ENCODE measurements at places on chromosomes 7 and 10. TPM values are rescaled to one million over a fixed set of nuclear protein-coding genes. Genes with fewer than 3 reads are reported as not detected.
A peak's percentile ranks its signal among the peaks of the same experiment; 100 is the strongest.

MALRD1 gene
- total RNA-seq = not detected

DNA sequence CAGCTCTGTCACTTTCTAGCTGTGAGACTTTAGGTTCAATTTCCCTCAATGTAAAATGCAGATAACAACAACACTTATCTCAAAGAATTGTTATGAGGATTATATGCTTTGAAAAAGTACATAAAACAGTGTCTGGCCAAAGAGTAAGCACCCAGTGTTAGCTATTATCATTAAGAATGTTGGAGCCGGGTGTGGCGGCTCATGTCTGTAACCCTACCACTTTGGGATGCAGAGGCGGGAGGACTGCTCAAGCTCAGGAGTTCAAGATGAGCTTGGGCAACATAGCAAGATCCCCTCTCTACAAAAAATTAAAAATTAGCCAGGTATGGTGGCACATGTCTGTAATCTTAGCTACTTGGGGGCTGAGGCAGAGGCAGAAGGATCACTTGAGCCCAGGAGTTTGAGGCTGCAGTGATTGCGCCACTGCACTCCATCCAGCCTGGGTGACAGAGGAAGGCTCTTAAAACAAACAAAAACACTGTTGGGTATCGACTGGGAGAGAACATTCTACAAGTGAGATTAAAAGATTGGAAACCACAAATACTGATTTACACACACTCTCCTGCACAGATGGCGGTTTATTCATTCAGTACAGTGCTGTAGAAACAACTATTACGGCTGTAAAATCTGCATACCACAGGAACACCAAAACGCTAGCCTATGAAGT lies 107.3 kb downstream of the PROSER2 start:
- DNase-seq = no peak
- no peak overlapping the region for H3K27ac ChIP-seq
- no peaks in the 10 kb centered on the region for H3K27me3 ChIP-seq
- H3K4me1 ChIP-seq = no peaks in the 10 kb centered on the region
- H3K4me3 ChIP-seq = no peak overlapping the region
- peaks cover 46% of the 10 kb centered on the region for H3K36me3 ChIP-seq

- peaks cover 7% of the 10 kb centered on the region for H3K27me3 ChIP-seq
- no peaks in the 10 kb centered on the region for H3K36me3 ChIP-seq
- H3K27ac ChIP-seq = no peak overlapping the region
- no peak overlapping the region for H3K4me3 ChIP-seq
- no peaks in the 10 kb centered on the region for H3K4me1 ChIP-seq
Observed at GRCh38 chr10:11381023-11381422, 230.4 kb downstream of the USP6NL start.

NEUROG3 gene
- total RNA-seq = not detected

- H3K36me3 ChIP-seq = peaks cover 32% of the 10 kb centered on the region
- H3K4me1 ChIP-seq = peaks cover 47% of the 10 kb centered on the region
- H3K4me3 ChIP-seq = peak overlapping the region; percentile 97
- H3K27ac ChIP-seq = peak overlapping the region; percentile 83
Observed at GRCh38 chr10:80204677-80205476, 460 bp downstream of the ANXA11 start.

- peaks cover 6% of the 10 kb centered on the region for H3K4me1 ChIP-seq
- no peaks in the 10 kb centered on the region for H3K36me3 ChIP-seq
- no peaks in the 10 kb centered on the region for H3K27me3 ChIP-seq
- H3K27ac ChIP-seq = no peak overlapping the region
- no peak overlapping the region for H3K4me3 ChIP-seq
Observed at GRCh38 chr7:24701261-24702235, 55.7 kb downstream of the GSDME start.

GRCh38 chr7:116584721-116585120 lies 59.9 kb downstream of the CAV1 start:
- H3K36me3 ChIP-seq = peaks cover 3% of the 10 kb centered on the region
- H3K27ac ChIP-seq = no peak overlapping the region
- DNase-seq = no peak

SNX10 gene
- 42.8 TPM for total RNA-seq

WNT2 gene
- total RNA-seq = not detected

- no peak overlapping the region for H3K27ac ChIP-seq
- H3K4me1 ChIP-seq = no peaks in the 10 kb centered on the region
- H3K36me3 ChIP-seq = no peaks in the 10 kb centered on the region
- DNase-seq = no peak
Observed at GRCh38 chr7:52506325-52506724, 529.1 kb upstream of the POM121L12 start.

PILRA gene
- total RNA-seq = 1.3 TPM

DNA sequence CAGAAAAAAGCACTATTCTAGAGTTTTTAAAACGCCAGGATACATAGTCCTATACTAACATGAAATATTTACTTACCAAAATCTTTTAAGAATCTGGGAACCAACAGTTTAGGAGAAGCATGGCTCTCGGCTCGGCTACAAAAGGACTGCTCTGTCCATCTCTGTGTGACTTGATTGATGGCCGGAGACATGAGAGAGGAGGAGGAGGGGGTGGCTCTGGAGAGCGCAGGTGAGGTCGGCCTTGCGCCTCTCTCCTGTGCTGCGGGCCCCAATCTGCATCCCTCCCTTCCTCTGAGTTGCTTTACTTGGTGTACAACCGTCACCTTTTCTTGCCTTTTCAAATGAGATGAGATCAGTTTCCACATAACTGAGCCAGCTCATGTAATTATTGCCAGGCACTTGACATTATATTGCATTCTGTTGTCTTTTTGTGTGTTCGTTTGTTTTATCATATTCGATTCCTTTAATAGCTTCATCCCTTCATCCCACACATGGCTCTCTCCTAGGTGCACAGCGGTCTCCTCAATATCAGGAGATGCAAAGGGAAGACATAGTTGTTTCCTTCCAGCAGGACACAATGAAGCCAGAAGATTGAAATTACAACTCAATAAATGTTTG lies 87.8 kb upstream of the KLF6 start:
- H3K27me3 ChIP-seq = no peaks in the 10 kb centered on the region
- peaks cover 53% of the 10 kb centered on the region for H3K4me1 ChIP-seq
- no peak for DNase-seq
- no peak overlapping the region for H3K4me3 ChIP-seq
- no peaks in the 10 kb centered on the region for H3K36me3 ChIP-seq

DNA sequence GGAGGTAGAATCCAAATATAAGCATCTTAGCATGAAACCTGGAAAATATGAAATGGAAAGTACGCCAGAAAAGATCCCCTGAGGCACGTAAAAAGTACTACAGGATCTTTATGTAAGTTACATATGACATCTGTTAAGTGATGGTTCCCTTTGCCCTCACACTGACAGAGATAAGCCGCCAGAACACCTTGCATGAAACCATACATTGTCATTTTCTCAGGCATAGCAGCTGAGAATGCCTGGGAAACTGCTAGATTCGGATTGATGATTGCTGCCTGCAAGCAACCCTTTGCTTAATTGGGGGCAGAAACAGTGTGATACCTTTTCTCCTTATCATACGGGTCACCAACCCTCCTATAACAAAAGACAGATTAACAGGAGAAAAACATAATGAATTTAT lies 826.6 kb upstream of the LRRN3 start:
- H3K36me3 ChIP-seq = no peaks in the 10 kb centered on the region
- H3K4me1 ChIP-seq = no peaks in the 10 kb centered on the region
- H3K27ac ChIP-seq = no peak overlapping the region
- DNase-seq = no peak
- H3K27me3 ChIP-seq = no peaks in the 10 kb centered on the region

DNA sequence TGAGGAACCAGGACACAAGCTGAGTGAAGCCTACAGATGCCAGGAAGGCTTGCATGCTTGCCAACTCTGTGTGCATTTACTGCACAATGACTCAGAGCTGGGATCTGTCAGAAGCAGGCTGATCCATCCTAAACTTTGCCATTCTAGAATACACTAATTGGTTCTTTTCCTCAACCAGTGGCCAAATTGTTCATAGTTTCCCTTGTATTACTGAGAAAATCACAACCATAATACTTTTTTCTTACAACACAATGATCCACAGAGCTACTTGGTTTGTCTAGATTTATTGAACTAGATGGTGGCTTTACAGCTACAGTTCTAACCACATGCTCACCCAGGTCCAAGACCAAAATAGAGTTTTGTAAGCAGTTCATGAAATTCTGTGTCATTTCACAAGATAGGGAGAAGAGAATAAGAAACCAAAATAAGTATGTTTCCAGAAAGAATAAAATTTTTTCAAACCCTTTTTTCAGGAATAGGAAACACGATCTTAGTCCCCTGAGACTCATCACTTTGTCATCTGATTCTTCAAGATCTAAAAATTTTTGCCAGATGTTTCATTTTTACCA lies 21.0 kb upstream of the LRRC17 start:
- DNase-seq = no peak
- no peak overlapping the region for H3K4me3 ChIP-seq
- peaks cover 10% of the 10 kb centered on the region for H3K27me3 ChIP-seq
- H3K4me1 ChIP-seq = no peaks in the 10 kb centered on the region

DNA sequence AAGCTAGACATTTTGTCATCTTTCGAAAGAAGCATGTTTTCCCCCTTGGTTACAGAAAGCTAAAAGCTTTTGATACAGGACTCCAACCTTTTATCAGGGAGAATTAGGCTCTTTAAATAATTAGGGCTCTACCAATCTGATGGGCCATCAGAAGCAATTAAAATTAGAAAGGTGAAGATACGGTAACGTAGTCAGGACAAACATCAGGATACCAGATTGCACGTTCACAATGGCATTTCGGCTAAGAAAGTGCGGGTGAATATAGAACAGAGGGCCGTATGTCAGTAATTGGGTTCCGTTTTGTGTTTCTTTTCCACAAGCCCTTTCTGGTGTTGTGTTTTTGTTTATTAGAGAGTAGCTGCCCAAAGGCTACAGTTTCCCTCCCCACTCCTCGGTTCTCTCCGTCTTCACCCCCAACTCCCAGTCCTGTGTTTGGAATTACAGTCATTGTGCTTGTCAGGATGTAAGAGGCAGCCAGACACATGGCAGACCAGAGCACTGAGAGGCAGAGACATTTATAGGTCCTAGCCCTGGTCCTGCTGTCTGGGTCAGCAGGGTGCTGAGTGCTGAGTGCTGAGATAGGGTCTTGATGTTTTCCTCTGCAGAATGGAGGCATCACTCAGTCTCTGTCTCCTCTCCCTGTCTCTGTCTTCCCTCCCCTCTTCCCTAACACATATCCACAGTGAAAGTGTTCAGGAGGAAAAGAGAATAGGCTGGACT lies 5.5 kb downstream of the PFKP start:
- DNase-seq = no peak
- H3K4me3 ChIP-seq = no peak overlapping the region
- H3K27ac ChIP-seq = peak overlapping the region; percentile 30
- peaks cover 56% of the 10 kb centered on the region for H3K36me3 ChIP-seq
- H3K27me3 ChIP-seq = no peaks in the 10 kb centered on the region

MSS51 gene
- total RNA-seq = 2.9 TPM

GRCh38 chr7:33604056-33604455 lies 301.3 kb upstream of the BMPER start:
- DNase-seq = no peak
- H3K36me3 ChIP-seq = no peaks in the 10 kb centered on the region
- no peaks in the 10 kb centered on the region for H3K4me1 ChIP-seq
- H3K4me3 ChIP-seq = no peak overlapping the region

DNA sequence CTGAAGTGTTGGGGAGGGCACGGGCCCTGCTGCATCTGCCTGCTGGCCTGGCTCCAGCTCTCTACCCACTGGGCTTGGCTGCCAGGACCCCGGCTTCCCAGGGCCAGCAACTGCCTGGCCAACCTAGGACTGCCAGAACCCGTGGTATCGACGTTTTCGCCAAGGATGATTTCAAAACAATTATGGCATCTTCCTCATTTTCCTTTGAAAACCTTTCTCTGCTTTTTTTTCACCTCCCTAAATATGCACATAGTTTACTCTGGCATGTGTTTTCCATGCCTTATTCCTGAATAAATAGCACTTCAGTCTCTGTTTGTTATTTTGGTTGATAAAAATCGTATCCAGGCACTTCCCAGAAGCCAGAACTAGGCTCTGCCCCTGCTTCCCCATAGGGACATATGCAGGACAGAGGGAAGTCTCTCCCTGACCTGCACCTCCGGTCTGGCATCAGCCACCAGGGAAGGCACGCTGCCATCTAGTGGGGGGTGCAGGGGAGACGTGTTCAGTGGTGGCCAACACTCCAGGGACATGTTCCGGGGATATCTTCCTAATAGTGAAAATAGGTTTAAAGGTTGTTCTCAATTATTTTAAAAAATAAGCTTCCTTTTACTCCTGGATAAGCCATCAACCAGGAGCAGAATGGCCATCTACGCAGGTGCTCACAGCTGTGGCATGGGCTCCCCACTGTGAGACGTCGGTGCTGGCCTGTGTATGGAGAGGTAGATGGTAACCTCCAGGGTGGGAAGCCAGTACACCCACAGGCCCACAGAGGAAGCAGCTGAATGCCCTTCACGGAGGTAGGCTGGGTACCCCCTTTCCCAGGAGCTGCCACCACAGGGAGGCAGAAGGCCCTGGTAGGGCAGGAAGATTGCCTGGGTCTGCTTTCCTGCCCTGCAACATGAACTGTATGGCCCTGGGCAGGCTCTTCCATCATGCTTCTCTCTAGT lies 30.7 kb upstream of the ANTXRL start:
- peaks cover 1% of the 10 kb centered on the region for H3K4me1 ChIP-seq
- H3K36me3 ChIP-seq = peaks cover 10% of the 10 kb centered on the region
- peak; percentile 64 for DNase-seq

DNA sequence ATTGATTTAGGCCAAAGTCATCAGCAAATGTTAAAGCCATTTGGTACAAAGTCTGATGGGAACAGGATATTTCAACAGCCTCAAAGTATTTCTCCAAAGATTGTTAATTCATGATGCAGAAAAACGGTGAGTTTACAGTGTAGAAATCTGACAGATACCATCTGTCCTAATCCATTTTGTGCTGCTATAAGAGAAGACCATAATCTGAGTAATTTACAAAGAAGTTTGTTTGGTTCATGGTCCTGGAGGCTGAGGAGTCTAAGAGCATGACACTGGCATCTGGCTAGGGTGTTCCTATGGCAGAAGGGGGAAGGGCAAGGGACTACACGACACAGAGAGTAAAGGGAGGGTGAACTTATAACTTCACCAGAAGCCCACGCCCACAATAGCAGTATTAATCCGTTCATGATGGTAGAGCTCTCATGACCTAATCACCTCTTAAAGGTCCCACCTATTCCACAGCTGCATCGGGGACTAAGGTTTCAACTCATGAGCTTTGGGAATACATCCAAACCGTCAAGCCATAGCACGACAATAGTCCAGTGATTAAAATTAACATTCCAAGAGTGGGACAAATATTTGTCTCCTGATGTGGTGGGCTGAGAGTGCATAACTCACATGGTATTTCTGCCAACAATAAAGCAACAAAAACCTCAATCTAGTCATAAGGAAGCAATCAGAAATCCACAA lies 298.6 kb upstream of the AKR1E2 start:
- H3K27ac ChIP-seq = no peak overlapping the region
- H3K27me3 ChIP-seq = peaks cover 9% of the 10 kb centered on the region
- no peaks in the 10 kb centered on the region for H3K4me1 ChIP-seq
- no peak for DNase-seq

PITRM1 gene
- total RNA-seq = 71.3 TPM

GRCh38 chr10:22042557-22043326 lies 39.2 kb upstream of the DNAJC1 start:
- H3K36me3 ChIP-seq = no peaks in the 10 kb centered on the region
- no peaks in the 10 kb centered on the region for H3K4me1 ChIP-seq
- no peak for DNase-seq
- H3K27me3 ChIP-seq = peaks cover 19% of the 10 kb centered on the region

ACSM6 gene
- not detected for total RNA-seq

- no peaks in the 10 kb centered on the region for H3K4me1 ChIP-seq
- H3K36me3 ChIP-seq = no peaks in the 10 kb centered on the region
- no peak overlapping the region for H3K27ac ChIP-seq
- H3K4me3 ChIP-seq = no peak overlapping the region
- DNase-seq = no peak
Observed at GRCh38 chr7:81186691-81187090, 267.8 kb upstream of the SEMA3C start.

- H3K27ac ChIP-seq = no peak overlapping the region
- no peak overlapping the region for H3K4me3 ChIP-seq
- no peak for DNase-seq
- H3K4me1 ChIP-seq = no peaks in the 10 kb centered on the region
- H3K36me3 ChIP-seq = no peaks in the 10 kb centered on the region
- H3K27me3 ChIP-seq = no peaks in the 10 kb centered on the region
Observed at GRCh38 chr7:46759711-46760480, 822.0 kb downstream of the TNS3 start.

Measured in activated CD8-positive, alpha-beta memory T cell treated with anti-CD3 and anti-CD28 coated beads, Interleukin-2, amount 10 ng/mL, durations not matched to agents 7 days and 5 days (primary cell).